ENCODE measurements at places on chromosomes 1 and 21. TPM values are rescaled to one million over a fixed set of nuclear protein-coding genes. Genes with fewer than 3 reads are reported as not detected.

- DNase-seq = no peak
These were observed at the start of gene CLCA2 for GRCh38 chr1:86423873-86424272. Gene CLCA2 (plus strand): TSS chr1:86424171. CDS start chr1:86424248, 77 bp downstream.

DNA sequence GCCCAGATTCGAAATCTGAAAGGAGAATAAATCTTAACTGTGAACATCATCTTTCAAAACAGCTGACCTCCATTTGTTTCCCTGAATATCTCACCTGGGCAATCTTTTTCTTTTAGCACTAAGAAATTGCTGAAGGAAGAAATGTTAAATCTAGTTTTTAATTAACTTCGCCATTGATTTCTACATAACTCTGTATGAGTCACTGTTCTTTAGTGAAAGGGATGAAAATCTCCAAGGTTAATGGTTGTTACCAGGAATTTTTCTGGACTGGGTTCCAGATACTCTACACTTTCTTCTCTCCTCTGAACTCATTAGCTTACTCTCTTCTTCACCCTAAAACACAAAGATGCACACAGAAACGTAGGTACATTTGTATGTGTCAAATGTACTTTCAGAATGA is 235.7 kb downstream of the BACH1 start:
- no peak for DNase-seq

- DNase-seq = peak; percentile 68
These were observed 246.3 kb upstream of the RAB4A start for GRCh38 chr1:229024528-229025130.

DNA sequence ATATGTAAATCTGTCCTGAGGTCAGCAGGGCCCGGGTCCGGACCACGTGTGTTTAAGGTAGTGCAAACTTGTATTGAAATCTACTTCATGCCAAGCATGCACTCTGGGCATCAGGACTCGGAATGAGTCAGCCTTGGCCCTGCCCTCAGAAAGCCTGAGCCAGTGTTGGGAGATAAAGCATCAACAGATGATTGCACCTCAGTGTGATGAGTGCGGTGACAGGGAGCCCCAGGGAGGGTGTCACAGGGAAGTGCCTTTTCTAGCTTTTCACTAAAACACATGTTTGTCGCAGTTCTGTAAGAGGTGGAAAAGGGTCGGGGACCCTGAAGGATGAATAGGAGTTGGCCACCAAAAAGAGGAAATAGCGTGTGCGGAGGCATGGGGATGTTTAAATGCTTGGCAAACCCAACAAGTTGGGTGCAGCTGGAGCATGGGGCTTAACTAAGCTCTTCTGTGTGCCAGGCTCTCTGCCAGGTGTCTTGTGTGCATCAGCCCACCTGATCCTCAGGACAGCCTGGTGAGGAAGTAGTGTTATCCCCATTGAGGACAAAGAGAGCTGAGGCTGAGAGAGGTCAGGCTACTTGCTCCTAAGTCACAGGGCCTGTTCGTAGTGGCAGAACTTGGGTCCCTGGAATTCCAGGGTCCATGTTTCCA is 48.2 kb upstream of the EPB41 start:
- no peak for DNase-seq

- DNase-seq = no peak
These were observed 367.7 kb upstream of the NEGR1 start for GRCh38 chr1:72649991-72650390.

DNA sequence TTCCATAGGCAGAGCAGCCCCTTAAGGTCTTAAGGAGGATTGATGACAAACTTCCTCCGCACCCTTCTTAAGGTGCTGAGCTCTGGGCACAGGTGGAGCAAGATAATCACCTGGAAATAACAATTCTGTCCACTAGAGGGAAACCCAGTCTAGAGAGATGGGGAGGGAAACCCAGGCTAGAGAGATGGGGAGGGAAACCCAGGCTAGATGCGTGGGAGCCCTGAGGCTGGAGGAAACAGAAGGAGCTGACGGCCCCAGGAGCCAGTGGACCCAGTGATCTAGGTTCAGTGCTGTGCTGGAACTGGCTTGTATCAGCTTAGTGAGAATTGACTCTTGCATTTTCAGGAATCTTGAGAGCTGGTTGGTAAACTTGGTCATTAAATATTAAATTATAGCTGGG is 17.8 kb upstream of the MYCL start:
- DNase-seq = peak; percentile 21

CD2 gene
- not detected for polyA plus RNA-seq

GRCh38 chr1:224805889-224806288 is 123.6 kb upstream of the DNAH14 start:
- no peak for DNase-seq

- no peak for DNase-seq
These were observed 6.9 kb upstream of the FMN2 start for GRCh38 chr1:240084749-240085148.

ODF2L gene
- 25.6 TPM for polyA plus RNA-seq

GRCh38 chr1:30461640-30462039 is 261.7 kb downstream of the MATN1 start:
- no peak for DNase-seq

All from AG04450 (cell line).